ENCODE measurements at places on chromosomes 7 and 10.

- no peak for DNase-seq
These were observed 49.8 kb upstream of the PDSS1 start for GRCh38 chr10:26647602-26648244.

DNA sequence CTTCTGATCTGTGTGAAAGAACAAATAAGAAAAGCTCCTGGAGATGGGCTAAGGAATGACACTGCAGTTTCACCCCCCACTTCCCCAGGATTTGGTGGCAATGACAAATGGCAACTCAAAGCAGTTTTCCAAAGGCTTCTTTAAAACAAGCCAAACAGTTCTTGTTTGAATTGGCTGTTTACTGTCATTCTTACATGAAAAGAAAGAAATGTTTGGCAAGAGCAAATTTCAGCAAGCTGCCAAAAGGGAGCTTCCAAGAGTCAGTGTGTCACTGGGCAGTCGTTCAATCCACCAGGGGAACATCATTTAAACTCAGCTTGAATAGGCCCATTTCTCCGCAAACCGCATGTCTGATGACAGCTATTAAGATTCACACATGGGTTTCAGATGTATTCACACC, 119.0 kb upstream of the RHOBTB1 start:
- DNase-seq = no peak

GRCh38 chr10:133235265-133235855, 2.3 kb upstream of the VENTX start:
- no peak for DNase-seq

DNA sequence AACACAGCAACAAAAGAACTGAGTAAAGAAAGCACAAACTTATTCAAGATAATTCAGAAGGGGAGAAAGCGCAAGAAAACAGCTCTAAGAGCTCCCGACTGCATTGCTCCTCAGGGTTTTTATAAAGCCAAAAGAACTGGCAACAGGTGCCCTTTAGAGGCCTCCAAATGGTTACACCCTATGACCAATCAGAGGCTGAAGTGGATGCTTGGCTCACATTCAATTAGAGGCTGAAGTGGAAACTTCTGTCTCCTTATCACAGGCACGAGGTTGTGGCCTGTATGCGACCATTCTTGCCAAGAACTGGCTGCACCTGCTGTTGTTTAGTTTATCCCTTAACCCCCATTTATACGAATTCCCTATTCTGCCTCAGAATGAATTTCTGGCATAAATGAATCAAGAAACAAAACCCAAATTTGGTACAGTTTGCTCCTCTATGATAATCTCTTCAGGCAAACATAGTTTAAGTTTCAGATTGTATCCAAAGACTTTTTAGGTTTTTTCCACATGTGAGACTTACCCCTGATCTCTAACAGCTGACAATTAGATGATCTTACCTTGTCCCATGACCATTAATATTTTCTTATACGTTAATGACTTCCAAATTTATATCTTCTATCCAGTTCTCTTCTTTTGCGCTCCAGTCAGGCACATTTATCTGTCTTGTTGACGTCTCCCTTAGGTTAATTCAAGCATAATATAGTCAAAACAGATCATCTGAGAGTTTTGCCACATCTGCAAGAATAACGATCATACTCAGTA, 504.8 kb downstream of the NXPH1 start:
- no peak for DNase-seq

DNA sequence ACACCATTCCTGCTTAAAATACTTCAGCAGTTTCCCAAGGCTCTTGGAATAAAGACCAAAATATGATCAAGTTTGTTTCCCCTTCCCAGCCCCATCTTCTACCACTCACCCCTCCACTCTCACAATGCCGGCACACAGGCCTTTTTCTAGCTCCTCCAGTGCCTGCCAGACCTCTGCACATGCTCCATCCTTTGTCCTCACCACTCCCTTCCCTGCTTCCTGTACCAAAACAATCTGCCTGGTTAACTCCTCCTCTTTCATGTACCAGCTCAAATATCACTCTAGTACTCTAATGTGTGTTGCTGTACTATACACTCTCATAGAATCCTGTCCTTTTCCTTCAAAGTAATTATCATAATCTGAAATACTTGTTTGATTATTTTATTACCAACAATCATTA, 19.4 kb downstream of the SCRN1 start:
- DNase-seq = no peak

GRCh38 chr7:39421251-39421650, 145.0 kb upstream of the YAE1 start:
- no peak for DNase-seq

- DNase-seq = no peak
These were observed 7.1 kb upstream of the CPA5 start for GRCh38 chr7:130337410-130337971.

DNA sequence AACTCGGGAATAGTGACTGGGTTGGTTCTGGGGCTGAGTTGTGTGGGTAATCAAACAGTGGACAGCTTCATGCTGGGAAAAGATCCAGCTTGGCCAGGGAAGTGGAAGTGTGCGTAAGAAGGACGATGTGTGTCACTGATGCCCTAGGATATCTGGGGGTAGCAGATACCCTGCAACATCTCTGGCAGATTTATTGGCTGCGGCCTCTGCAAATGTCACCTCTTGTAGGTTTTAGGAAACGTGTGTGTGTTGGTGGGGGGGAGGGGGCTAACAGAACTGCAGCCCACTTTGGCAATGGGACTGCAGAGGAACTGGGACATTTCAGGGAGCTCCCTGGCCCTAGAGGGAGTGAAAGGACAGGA, 965 bp upstream of the AGAP3 start:
- DNase-seq = no peak

- DNase-seq = no peak
These were observed 18.5 kb upstream of the UBE3C start for GRCh38 chr7:157120181-157120580.

DNA sequence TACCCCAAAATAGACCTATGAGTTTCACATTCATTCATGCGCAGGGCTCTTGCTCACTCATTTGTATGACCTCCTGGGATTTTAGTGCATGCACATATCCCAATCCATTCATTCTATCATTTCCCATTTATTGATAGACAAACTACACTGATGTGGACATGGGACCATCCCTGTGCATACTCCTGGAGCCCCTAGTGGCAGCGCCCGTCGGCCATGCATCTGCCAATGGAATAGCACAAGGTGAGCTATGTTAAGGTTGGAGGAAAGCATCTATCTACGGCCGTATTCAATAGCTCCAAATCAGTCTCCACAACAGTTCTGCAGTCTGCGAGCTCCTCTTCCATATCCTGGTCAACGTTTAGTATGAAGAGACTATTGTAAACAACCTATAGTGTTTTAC, 31.7 kb upstream of the FIGNL1 start:
- no peak for DNase-seq

DNA sequence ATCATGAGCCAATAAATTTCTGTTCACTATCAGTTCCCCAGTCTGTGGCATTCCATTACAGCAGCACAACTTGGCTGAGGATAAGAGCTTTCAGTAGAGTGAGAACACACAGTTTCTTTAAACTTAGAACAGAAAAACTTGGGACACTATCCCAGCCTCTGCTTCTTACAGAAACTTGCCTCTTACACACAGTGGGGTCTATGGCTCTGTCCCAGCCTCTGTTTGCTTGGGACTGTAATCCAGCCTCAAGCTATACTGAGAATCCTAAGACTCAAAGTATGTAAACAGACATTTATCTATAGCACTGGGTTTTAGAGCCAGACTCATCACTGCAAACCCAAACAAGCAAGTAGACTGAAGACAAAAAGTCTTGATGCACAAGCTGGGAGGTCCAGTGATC, 355.8 kb upstream of the VSTM2A start:
- no peak for DNase-seq
